ENCODE measurements at places on chromosomes 1 and 21.

- DNase-seq = no peak
Measured at GRCh38 chr21:43588957-43589356, 70.3 kb downstream of the HSF2BP start.

DNA sequence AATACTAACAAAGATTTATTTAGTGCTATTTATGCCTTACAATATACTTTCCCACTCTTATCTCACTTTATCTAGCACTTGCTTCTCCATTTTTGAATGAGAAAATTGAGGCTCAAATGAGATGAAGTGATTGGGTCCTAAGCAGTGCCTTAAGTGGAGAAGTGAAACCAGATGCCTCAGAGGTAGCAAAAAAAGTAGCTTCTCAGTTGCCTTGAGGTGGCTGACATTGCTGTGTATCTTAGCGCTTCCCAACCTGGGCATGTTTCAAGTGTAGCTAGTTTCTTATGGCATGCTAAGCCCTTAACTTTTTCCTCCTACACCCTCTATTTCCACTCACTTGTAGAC lies 390.4 kb downstream of the OMA1 start:
- no peak for DNase-seq

GRCh38 chr1:181324797-181325616 lies 158.3 kb upstream of the CACNA1E start:
- DNase-seq = no peak

DNA sequence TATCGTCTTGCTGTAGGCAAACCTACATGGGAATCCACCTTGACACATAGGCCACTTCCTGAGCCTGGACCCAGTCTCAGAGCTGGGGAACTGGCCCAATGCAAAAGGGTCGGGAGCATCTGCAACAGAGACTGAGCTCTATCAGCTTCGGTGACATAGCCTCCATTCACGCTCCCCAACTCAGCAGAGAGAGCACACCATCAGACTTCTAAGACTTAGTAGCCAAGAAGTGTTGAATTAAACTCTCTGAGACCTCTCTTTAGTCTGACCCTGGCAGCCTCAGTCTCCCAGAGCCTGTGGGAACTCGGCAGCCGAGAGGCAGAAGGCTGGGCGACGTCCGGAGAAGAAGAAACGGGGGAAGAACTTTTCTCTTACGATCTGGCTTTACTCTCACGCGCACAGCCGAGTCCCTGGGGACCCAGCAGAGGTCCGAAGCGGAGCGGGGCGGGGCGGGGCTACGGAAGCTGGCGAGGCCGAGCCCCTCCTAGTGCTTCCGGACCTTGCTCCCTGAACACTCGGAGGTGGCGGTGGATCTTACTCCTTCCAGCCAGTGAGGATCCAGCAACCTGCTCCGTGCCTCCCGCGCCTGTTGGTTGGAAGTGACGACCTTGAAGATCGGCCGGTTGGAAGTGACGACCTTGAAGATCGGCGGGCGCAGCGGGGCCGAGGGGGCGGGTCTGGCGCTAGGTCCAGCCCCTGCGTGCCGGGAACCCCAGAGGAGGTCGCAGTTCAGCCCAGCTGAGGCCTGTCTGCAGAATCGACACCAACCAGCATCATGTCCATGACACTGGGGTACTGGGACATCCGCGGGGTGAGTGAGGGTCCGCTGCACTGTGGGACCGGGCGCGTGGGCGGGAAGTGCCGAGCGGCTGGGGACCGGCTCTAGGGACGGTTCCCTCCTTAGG lies at the start of gene GSTM4:
Gene GSTM4 (plus strand): TSS at position 485 of the 905 bp plus-strand sequence. CDS start 291 bp downstream, at position 776.
- peak; percentile 42 for DNase-seq

- DNase-seq = no peak
Measured at GRCh38 chr1:229641306-229641705, 15.3 kb downstream of the URB2 start.

DNA sequence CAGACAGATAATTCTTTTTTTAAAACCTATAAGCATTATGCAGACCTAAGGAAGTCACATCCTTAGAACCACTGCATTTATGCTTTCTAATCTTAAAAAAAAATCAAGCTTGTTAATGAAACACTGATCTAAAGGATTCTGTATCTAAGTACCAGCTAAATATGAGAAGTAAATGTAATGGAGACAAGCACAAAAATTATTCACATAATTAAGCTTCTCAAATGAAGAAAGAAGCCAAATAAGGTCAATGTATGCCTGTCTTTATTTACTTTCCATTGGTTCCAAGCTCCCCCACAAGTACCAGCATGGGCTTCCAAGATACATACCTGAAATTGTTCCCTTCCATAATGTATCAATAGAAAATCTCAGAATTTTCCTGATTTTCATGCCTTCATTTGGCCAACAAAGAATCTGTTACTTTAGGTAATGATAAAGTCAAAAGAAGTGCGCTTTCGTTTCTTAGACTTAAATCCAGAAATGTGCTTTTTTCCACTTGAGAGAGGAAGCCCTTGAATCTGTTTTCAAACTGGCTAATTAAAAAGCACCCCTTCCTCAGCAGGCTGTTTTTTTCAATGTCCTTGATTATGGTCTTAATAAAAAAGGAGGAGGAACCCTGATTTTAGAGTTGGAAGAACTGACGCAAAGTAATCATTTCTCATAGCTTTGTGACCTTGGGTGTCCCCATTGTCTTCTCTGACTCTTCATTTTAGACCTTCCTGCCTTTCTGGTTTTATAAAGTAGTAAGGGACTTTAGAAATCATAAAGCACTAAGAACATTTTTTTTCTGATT lies 3.8 kb downstream of the RGS2 start:
- DNase-seq = no peak

DNA sequence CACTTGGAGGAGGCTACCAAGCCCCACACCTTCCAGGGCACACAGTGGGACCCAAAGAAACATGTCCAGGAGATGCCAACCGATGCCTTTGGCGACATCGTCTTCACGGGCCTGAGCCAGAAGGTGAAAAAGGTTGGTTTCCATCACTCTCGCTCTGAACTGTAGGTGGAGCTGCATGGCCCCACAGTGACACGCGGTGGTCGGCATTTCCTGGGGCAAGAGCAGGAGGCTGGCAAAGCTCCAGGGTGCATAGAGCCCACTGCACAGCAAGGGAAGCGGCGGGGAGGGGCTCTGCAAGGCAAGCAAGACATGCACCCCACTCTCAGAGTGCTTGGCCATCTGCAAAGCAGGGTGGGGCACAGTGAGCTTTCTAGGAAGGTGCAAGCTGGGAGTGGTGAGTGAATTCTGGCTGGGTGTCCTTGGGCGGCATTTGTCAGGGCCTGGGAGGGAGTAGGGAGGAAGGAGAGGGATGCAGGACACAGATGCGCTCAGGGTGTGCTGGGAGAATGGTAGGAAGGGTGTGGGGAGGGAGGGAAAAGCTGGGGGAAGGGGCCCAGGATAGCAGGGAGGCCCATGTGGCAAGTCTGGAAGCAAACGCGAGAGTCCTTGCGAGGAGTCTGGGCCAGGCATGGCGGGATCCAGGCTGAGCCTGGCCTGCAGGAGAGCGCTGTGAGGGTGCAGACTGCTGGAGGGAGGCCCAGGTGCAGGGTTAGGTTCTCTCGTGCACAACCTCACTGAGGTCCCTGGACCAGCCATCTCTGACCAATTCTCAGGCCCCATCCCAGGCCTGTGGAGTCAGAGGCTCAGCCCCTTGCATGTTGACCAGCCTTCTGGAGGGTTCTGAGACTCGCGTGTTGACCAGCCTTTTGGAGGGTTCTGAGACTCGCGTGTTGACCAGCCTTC lies 11.0 kb downstream of the TRPM2 start:
- no peak for DNase-seq

GRCh38 chr1:202752774-202753173 lies 42.5 kb upstream of the SYT2 start:
- no peak for DNase-seq

GRCh38 chr1:165409657-165410358 lies 35.1 kb downstream of the RXRG start:
- DNase-seq = no peak

DNA sequence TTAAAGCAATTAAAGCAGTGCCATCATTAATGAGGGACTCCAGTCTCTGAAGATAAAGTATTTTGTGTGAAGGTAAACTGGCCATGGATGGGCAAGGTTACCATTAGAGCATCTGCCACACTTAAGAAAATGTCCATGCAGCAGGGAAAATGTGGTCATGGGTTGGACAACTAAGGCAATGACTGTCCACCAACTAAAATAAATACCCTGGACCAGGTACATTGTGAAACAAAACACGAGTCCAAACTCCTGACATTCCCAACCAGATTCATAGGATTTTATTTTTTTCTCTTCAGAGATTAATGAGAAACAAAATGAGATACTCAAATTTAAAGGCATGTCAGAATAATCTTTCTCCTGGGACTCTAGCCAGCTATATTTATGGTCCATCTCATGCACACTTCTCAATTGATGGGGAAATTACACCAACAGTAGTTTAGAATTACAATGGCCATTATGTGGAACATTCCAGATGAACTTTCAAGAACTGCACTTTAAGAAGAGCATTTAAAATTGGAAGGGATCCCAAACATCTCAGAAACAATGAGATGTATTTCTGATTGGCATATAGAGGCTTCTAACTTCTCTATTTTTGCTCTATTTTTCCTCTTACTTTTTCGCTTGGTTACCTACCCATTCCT lies 8.1 kb downstream of the GBP7 start:
- DNase-seq = no peak

- DNase-seq = no peak
Measured at GRCh38 chr1:218249338-218250140, 35.6 kb upstream of the RRP15 start.

DNA sequence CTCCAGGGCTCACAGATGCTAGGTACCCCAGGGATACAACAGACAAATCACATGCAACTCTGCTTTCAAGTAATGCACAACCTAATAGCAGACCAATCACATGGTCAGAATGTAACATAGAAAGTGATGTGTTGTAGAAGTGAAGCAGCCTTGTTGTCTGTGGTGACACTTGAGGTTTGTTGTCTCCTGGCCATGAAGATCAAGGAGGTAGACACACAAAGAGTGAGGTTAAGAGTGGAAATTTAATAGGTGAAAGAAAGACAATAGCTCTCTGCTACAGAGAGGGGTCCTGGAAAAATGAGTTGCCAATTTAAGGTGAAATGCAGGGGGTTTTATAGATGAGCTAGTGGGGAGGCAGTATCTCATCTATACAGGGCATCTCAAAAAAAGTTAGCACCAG lies 2.5 kb upstream of the TMEM9 start:
- DNase-seq = no peak

GRCh38 chr1:76257823-76258222 lies 183.3 kb downstream of the ST6GALNAC3 start:
- DNase-seq = no peak

GRCh38 chr1:119861547-119861946 lies 34.8 kb downstream of the ADAM30 start:
- DNase-seq = no peak

DNA sequence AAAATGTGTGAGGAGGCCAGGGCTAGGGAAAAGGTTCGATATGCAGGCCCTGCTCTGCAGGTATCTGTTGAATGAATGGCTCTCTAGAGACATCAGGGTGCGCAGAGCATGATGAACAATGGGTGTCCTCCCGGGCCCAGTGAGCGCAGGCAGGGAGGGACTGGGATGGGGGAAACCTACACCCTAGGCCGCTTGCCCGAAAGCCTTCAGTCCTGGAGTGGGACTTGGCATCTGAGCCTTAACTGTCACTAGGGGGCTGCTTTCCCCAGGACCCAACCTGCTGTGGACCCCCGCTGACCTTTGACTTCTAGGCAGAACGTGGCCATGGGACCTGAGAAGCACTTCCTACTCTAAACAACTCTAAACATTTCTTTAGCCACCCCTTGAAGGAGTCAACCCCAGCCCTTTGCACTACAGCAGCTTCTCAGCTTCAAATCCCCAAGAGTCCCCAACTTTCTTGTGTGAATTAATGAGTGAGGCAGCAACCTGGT lies 444 bp upstream of the MAP3K6 start:
- no peak for DNase-seq

- DNase-seq = no peak
Measured at GRCh38 chr1:64404202-64404601, 65.7 kb upstream of the CACHD1 start.

- no peak for DNase-seq
Measured at GRCh38 chr1:11502516-11502915, 23.6 kb downstream of the DISP3 start.

GRCh38 chr1:77342745-77343144 lies 60.9 kb downstream of the AK5 start:
- DNase-seq = no peak

GRCh38 chr1:82562448-82562847 lies 761.7 kb downstream of the ADGRL2 start:
- DNase-seq = no peak

DNA sequence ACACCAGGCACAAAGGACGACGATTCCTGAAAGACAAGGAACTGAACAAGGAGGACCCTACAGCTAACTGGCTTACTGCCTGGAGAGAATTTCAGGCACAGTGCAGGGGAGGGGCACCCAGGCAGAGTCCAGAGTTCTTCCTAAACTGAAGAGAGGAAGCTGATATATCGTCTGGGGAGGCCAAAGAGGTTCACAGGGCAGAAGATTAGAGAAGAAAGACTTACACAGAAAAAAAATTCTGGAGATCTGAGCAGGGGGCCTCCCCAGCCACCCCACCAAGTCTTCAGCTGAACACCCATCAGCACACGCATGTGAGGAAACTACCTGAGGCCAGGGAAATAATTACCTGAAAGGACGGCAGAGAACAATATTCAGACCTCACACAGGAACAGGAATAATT lies 24.6 kb downstream of the SORT1 start:
- DNase-seq = no peak

GRCh38 chr1:14553711-14554110 lies 44.8 kb upstream of the KAZN start:
- DNase-seq = no peak

DNA sequence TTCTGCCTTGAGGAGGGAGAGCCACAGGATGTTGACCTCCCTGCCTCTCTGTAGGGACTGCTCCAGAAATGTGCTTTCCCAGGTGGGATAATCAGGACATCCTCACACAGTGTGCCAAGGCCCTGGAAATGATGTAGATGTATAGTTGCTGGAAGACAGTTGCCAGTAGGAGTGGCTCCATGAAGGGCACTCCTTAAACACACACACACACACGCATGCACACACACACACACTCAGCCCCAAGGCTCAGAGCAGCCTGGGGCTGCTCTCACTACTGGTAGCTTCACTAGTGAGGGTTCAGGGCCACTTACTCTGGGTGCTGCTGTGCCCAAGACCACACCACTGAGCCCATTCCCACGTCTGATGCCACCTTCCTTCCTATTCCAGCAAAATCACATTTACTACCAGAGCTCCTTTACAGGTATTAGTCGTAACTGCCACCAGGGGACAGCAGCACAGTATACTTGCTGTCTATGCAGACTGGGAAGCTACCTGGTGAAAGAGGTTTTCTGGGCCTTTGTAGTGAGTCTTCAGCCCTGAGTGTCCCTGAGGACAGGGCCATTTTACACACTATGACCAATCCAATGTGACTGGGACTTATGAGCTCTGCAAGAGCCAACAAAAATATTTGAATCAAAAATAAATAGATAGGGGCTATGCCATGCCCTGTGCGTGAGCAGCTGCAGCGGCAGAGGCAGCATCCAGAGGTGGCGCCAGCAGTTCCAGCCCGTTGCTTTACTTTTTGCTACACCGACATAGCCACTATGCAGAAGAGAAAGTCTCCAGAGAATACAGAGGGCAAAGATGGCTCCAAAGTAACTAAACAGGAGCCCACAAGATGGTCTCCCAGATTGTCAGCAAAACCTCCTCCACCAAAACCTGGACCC lies 15.0 kb downstream of the CRNN start:
- no peak for DNase-seq

- DNase-seq = no peak
Measured at GRCh38 chr1:82086739-82087138, 286.0 kb downstream of the ADGRL2 start.

- DNase-seq = no peak
Measured at GRCh38 chr1:68201546-68202238, 30.6 kb downstream of the WLS start.

Measured in effector CD4-positive, alpha-beta T cell (primary cell).